Activated B cell treated with CpG ODN at 0.5 μM for 24 hours (primary cell): ENCODE measurements at places on chromosomes 12 and 14. TPM values are rescaled to one million over a fixed set of nuclear protein-coding genes. Genes with fewer than 3 reads are reported as not detected.

ATP2B1 gene
- total RNA-seq = 110 and 136 TPM in 2 replicates

SOX5 gene
- total RNA-seq = 80.5 and 85.5 TPM in 2 replicates

ARL1 gene
- 45.4 and 49.5 TPM in 2 replicates for total RNA-seq

TOX4 gene
- 77.2 and 81.4 TPM in 2 replicates for total RNA-seq

PLEKHD1 gene
- total RNA-seq = 0.22 and 0.24 TPM in 2 replicates

HSPB8 gene
- total RNA-seq = not detected in 2 replicates

LYZ gene
- 4.0 and 5.3 TPM in 2 replicates for total RNA-seq

RNF212B gene
- not detected in 2 replicates for total RNA-seq

PTPRQ gene
- total RNA-seq = not detected in 2 replicates

KLHL33 gene
- total RNA-seq = 0.42 and 0.53 TPM in 2 replicates

PLEKHH1 gene
- 0.20 and 0.61 TPM in 2 replicates for total RNA-seq

USP44 gene
- 3.4 and 5.4 TPM in 2 replicates for total RNA-seq

NIN gene
- 145 and 156 TPM in 2 replicates for total RNA-seq

RAPGEF3 gene
- total RNA-seq = 2.7 and 5.0 TPM in 2 replicates
